Spleen (tissue), 13 donors: ENCODE measurements at places on chromosomes 5 and 9. TPM values are rescaled to one million over a fixed set of nuclear protein-coding genes. Genes with fewer than 3 reads are reported as not detected.

GRCh38 chr5:170438581-170438980 lies 49.4 kb upstream of the KCNMB1 start:
- no peaks in the 10 kb centered on the region for H3K36me3 ChIP-seq
- DNase-seq: no peak
- peaks cover 15% of the 10 kb centered on the region for H3K4me1 ChIP-seq
- H3K27me3 ChIP-seq: no peaks in the 10 kb centered on the region

DNA sequence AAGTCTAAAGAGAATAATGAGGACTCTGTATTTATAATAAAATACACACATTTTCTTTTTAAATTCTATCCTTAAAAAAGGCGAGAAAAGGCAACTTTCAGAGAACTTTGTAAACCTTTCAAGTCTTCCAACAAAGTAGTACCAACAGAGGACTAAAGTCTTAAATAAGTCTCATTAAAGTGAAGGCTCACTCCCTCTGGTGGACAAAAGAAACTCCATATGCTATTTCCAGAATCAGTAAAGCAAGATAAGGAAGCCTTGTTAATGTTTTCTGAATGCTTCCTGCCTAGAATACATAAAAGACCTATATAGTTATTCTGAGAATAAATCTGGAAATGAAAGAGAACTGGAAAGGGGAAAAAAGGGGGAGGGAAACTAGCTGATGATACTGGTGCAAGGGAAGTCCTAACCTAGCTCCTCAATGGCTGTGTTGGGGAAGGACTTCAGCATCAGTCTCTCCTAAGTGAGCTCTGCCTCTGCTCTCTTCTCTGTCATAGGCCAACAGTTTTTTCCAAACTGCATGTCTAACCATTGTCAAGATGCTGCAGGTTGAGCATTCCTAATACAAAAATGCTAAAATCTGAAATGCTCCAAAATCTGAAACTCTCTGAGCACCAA lies 7.2 kb downstream of the HMGCS1 start:
- no peak overlapping the region for H3K4me3 ChIP-seq
- H3K36me3 ChIP-seq: no peaks in the 10 kb centered on the region
- H3K27me3 ChIP-seq: no peaks in the 10 kb centered on the region
- DNase-seq: no peak
- no peak overlapping the region for H3K27ac ChIP-seq
- peaks cover 35% of the 10 kb centered on the region for H3K4me1 ChIP-seq

- H3K27ac ChIP-seq: no peak overlapping the region
- H3K27me3 ChIP-seq: no peaks in the 10 kb centered on the region
- no peaks in the 10 kb centered on the region for H3K4me1 ChIP-seq
- no peak overlapping the region for H3K4me3 ChIP-seq
These were observed 53.5 kb upstream of the IRX1 start for GRCh38 chr5:3542158-3542557.

DNA sequence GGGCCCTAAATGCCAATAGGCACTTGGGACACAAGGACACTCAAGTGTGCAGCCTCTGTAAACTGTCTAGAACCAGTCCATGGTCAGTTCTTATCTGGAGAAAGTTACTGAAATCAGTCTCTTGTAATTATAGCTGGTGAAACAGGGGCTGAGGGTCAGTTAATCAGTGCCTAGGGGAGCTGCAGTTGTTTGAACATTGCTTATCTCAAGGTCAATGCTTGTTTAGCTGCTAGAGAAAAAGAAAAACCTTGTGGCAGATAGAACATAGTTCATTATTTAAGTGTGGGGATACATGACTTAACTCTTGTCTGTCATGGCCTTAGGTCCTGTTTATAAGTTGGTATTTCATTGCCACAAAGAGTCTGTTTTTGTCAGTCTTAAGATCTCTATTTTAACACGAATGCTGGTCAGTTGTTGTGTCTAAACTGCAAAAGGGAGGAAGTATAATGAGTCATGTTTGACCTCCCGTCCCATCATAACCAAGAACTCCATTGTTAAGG lies 108.0 kb downstream of the STARD4 start:
- DNase-seq: no peak
- H3K27me3 ChIP-seq: no peaks in the 10 kb centered on the region
- no peaks in the 10 kb centered on the region for H3K36me3 ChIP-seq

- H3K27me3 ChIP-seq: no peaks in the 10 kb centered on the region
- no peaks in the 10 kb centered on the region for H3K4me1 ChIP-seq
- H3K4me3 ChIP-seq: no peak overlapping the region
These were observed 35.1 kb downstream of the GABBR2 start for GRCh38 chr9:98673681-98674080.

DNA sequence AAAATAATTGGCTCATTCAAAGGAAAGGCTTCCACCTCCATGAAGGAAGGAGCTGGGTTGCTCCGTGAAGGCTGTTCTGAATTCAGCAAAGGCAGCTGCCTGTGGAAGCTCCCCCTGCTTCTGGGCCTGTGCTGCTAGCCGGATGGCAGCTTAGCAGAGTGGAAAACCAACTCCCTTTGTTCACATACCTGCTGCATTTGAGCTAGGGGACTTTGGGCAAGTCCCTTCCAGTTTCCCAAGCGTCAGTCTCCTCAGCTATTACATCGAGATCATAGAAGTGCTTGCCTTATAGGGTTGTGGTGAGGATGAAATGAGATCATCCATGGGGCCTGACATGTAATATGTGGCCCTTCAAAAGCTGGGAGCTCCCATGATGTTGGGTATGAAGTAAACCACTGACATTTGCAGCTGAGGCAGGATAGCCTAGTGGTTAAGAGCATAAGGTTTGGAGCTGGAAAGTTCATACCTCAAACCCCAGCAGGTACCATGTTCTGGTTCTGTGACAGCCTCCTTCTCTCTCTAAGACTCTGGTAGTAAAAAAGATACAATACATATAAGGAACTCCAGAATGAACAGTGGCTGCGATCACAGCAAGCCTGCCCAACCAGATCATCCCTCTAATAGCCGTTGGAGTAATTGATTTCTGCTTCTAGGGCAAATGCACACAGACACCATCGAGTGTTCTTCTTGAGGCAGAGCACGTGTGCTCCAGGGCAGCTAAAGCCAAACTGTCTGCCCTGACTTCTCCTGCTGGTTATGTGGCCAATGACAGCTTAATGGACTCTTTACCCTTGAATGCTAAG lies 11.0 kb upstream of the DENND1A start:
- no peak overlapping the region for H3K27ac ChIP-seq
- DNase-seq: no peak
- H3K4me3 ChIP-seq: no peak overlapping the region
- H3K4me1 ChIP-seq: no peaks in the 10 kb centered on the region
- H3K27me3 ChIP-seq: no peaks in the 10 kb centered on the region

GRCh38 chr9:134518004-134518606 lies 123.5 kb upstream of the COL5A1 start:
- H3K4me1 ChIP-seq: no peaks in the 10 kb centered on the region
- no peaks in the 10 kb centered on the region for H3K27me3 ChIP-seq
- H3K27ac ChIP-seq: no peak overlapping the region
- H3K4me3 ChIP-seq: no peak overlapping the region

GRCh38 chr9:80948066-80948465 lies 741.3 kb downstream of the TLE1 start:
- no peaks in the 10 kb centered on the region for H3K4me1 ChIP-seq
- no peak overlapping the region for H3K27ac ChIP-seq
- no peaks in the 10 kb centered on the region for H3K27me3 ChIP-seq
- no peak for DNase-seq

DNA sequence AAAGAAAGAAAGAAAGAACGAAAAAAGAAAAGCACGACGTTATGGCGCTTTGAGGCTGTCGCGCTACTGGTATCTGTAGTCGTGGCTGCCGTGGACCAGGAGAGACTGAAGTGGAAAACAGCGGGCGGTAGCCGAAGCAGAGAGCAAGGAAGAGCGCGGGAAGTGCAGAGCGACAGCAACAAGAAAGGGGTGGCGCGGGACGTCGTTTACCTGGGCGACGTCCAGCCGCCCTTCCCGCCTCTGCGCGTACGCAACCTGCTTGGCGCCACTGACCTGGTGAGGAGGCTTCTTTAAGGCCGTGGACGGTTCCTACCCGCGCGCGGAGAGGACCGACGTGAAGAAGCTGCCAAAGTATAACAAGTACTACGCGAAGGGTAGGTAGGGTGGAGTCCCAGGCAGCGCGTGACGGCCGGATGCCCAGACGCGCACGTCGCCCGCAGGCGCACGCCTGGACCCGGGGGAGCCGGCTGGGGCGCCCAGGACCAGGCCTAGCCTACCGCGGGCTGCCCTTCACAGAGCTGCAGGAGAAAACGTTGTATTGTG lies 15.4 kb downstream of the CCL28 start:
- no peaks in the 10 kb centered on the region for H3K27me3 ChIP-seq
- H3K4me1 ChIP-seq: no peaks in the 10 kb centered on the region
- no peaks in the 10 kb centered on the region for H3K36me3 ChIP-seq
- H3K27ac ChIP-seq: peak overlapping the region; percentile 87
- peak overlapping the region; percentile 53 for H3K4me3 ChIP-seq

DNA sequence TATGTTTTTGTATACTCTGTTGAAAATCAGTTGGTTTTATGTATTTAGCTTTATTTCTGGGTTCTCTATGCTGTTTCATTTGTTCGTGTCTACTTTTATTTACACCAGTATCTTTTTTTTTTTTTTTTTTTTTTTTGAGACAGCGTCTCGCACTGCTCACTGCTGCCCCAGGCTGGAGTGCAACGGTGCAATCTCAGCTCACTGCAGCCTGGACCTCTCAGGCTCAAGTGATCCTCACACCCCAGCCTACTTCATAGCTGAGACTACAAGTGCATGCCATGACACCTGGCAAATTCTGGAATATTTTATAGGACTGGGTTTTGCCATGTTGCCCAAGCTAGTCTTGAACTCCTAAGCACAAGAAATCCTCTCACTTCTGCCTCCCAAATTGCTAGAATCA lies 869.4 kb upstream of the CDH6 start:
- no peaks in the 10 kb centered on the region for H3K4me1 ChIP-seq
- H3K36me3 ChIP-seq: no peaks in the 10 kb centered on the region
- no peak overlapping the region for H3K4me3 ChIP-seq

GRCh38 chr9:133246991-133247390 lies 28.0 kb downstream of the ABO start:
- H3K4me1 ChIP-seq: no peaks in the 10 kb centered on the region
- no peak for DNase-seq
- H3K36me3 ChIP-seq: no peaks in the 10 kb centered on the region
- no peaks in the 10 kb centered on the region for H3K27me3 ChIP-seq
- no peak overlapping the region for H3K27ac ChIP-seq

- peaks cover 43% of the 10 kb centered on the region for H3K4me1 ChIP-seq
- no peak for DNase-seq
- no peak overlapping the region for H3K4me3 ChIP-seq
- no peaks in the 10 kb centered on the region for H3K27me3 ChIP-seq
- peak overlapping the region; percentile 91 for H3K27ac ChIP-seq
These were observed 53.2 kb downstream of the MEF2C start for GRCh38 chr5:88829775-88830174.

- H3K36me3 ChIP-seq: no peaks in the 10 kb centered on the region
- no peaks in the 10 kb centered on the region for H3K27me3 ChIP-seq
- no peak overlapping the region for H3K4me3 ChIP-seq
- no peaks in the 10 kb centered on the region for H3K4me1 ChIP-seq
- H3K27ac ChIP-seq: no peak overlapping the region
- DNase-seq: no peak
These were observed 315.2 kb upstream of the DMAC1 start for GRCh38 chr9:8114826-8115225.

GRCh38 chr5:7218141-7218540 lies 177.8 kb upstream of the ADCY2 start:
- no peaks in the 10 kb centered on the region for H3K36me3 ChIP-seq
- no peaks in the 10 kb centered on the region for H3K4me1 ChIP-seq
- no peaks in the 10 kb centered on the region for H3K27me3 ChIP-seq
- DNase-seq: no peak
- no peak overlapping the region for H3K4me3 ChIP-seq

DNA sequence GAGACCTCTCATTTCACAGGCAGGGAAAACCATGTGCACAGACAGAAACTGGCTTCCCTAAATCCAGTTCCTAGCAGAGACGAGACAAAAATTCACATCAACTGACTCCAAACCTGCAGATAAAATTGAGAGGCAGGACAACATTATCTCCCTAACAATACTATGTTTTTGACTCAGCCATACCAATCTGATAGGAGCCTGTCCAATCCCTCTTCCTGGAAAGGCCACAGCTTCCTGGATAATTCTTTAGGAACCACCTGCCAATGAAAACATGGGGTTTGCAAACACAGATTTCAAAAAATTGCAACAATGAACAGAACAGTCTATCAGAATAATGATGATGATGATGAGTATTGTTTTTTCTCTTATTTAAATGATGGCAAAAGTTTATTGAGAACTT lies 22.4 kb downstream of the SH3TC2 start:
- no peak for DNase-seq
- no peak overlapping the region for H3K4me3 ChIP-seq
- no peak overlapping the region for H3K27ac ChIP-seq
- H3K27me3 ChIP-seq: no peaks in the 10 kb centered on the region
- H3K36me3 ChIP-seq: no peaks in the 10 kb centered on the region

GRCh38 chr5:135245521-135246499 lies 153.2 kb downstream of the MACROH2A1 start:
- H3K27ac ChIP-seq: no peak overlapping the region
- peaks cover 6% of the 10 kb centered on the region for H3K4me1 ChIP-seq
- no peak overlapping the region for H3K4me3 ChIP-seq
- no peaks in the 10 kb centered on the region for H3K36me3 ChIP-seq
- no peaks in the 10 kb centered on the region for H3K27me3 ChIP-seq
- no peak for DNase-seq

DNA sequence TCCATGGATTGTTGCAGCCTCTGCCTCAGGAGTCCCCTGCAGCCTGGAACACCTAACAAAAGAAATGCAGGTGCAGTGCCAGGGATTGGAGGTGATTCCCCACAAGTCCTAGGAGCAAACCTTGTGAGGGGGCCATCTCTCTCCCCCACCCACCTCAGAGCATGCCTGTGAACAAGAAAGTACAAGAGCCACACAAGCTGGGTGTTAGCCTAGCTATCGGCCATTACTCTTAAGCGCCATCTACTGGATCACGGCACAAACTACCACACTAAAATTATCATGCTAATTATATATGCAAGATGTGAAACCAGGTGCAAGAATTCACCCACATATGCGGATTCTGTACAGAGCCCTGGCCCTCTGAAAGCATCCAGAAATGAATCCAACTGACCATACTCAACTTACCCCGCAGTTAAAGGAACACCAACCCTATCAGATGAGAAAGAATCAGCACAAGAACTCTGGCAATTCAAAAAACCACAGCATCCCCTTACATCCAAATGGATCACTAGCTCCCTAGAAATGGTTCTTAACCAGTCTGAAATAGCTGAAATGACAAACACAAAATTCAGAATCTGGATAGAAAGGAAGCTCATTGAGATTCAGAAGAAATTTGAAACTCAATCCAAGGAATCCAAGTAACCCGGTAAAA lies 16.5 kb upstream of the PRSS3 start:
- no peak overlapping the region for H3K27ac ChIP-seq
- peaks cover 6% of the 10 kb centered on the region for H3K4me1 ChIP-seq
- H3K36me3 ChIP-seq: no peaks in the 10 kb centered on the region
- no peak overlapping the region for H3K4me3 ChIP-seq
- DNase-seq: no peak

The RNF180 gene
- 12.4 TPM for total RNA-seq

The NFIB gene
- 73.8 TPM for total RNA-seq

The GRXCR2 gene
- not detected for total RNA-seq

The CARD9 gene
- 25.5 TPM for total RNA-seq

The TLX3 gene
- not detected for total RNA-seq

The CCDC171 gene
- total RNA-seq: 0.91 TPM

The UIMC1 gene
- total RNA-seq: 54.0 TPM

The PCDHA1 gene
- not detected for total RNA-seq

The CER1 gene
- total RNA-seq: not detected
